Activated CD4-positive, alpha-beta T cell treated with anti-CD3 and anti-CD28 coated beads, Interleukin-2, amount 10 ng/mL, durations not matched to agents 7 days and 5 days (primary cell): ENCODE measurements at places on chromosomes 4 and X. TPM values are rescaled to one million over a fixed set of nuclear protein-coding genes. Genes with fewer than 3 reads are reported as not detected.

DNA sequence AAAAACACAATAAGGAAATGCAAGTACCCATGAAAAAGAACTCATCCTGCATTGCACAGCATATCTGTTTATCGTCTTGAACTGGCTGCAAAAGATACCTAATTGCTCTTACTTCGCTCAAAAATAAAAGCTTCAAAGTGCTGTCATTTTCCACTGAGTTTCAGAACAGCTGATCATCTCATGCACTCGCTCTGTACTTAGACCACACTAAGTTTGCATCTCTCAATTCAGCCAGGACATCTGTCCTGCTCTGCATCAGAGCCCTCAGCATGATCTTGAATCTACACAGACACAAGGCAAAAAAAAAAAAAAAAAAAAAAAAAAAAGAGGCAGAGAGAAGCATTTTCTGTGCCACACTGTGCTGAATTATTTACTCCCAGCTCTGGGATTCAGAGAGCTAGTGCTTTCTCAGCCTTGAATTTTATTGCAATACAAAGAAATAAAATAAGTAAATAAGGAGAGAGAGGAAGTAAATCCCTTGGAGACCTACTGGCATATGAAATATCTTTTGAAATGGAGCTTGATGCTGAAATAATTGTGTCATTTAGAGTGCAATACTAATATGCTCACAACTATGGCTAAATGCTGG lies 81.3 kb downstream of the PPP1R2C start:
- no peak overlapping the region for H3K4me3 ChIP-seq
- no peaks in the 10 kb centered on the region for H3K27me3 ChIP-seq
- no peak for DNase-seq
- H3K36me3 ChIP-seq = no peaks in the 10 kb centered on the region

DNA sequence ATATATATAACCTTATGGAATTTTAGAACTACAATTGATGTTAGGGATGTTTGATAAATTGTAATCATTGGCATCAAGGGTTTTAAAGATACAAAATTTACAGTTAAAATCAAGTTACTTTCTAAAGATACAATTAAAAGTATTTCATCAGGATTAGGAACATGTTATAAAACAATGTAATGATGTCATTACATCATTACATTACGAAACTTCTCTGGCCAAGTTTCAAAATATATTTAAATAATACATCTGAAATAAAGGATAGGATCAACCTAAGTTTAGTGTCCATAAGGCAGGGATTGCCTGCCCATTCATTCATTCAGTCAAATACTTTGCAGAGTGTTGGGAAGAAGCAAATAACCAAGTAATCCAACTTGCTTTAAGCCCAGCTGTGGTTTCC lies 75.1 kb downstream of the TENM3 start:
- no peak for DNase-seq
- no peak overlapping the region for H3K27ac ChIP-seq
- no peaks in the 10 kb centered on the region for H3K27me3 ChIP-seq
- no peak overlapping the region for H3K4me3 ChIP-seq
- no peaks in the 10 kb centered on the region for H3K4me1 ChIP-seq
- H3K36me3 ChIP-seq = no peaks in the 10 kb centered on the region

DNA sequence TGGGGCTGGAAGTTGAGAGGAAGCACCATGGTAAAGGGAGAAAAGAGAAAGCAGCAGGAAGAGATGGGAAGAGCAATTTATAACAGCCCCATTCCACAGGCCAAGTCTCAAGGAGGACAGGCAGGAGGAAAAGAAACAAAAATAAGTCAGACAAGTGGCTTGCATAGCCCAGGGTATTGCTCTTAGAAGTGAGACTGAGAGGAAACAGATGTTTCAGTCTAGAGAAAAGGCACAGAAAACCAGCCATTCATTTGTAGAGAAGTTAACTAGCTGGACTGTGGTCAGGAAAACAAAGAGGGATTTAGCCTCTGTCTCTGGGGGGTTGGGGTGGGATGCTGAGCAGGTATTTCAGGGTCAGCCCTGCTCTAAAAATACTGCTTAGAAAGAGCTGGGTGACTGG lies 175.0 kb upstream of the ARHGEF9 start:
- DNase-seq = no peak

DNA sequence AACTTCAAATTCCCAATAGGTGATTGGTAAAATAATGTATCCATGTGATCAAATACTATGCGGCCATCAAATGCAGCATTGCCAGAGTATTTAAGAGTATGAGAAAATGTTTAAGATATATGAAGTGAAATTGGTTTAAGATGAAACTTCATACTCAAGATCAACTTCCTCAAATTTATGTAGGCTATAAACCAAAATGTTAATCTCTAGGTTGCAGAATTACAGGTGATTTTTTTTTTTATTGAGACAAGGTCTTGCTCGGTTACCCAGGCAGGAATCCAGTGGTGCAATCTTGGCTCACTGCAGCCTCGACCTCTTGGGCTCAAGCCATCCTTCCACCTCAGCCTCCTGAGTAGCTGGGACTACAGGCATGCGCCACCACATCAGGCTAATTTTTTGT lies 25.3 kb downstream of the ACSL4 start:
- H3K4me1 ChIP-seq = peaks cover 50% of the 10 kb centered on the region
- H3K27me3 ChIP-seq = no peaks in the 10 kb centered on the region
- peak overlapping the region; percentile 55 for H3K4me3 ChIP-seq
- DNase-seq = no peak

- H3K4me3 ChIP-seq = no peak overlapping the region
- no peak for DNase-seq
- no peak overlapping the region for H3K27ac ChIP-seq
These were observed 13.8 kb upstream of the PLXNB3 start for GRCh38 chrX:153750127-153750774.

DNA sequence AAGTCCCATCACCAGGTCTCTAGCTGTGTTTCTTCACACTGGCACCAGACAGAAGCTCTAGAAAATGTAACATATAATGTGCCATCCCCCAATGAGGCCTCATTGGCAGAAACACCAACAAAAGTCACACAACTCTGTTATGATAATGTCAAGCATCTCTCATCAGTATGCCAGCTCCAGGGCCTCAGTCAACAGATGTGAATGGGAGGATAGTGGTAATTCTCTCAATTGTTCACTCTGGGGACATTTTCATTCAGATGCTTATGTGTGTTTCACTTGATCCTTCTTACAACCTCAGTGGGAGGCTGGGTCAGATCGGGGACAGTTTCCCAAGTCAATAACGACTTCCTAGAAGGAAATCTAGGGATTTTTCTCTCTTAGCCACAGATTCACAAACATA lies 57.5 kb upstream of the SCOC start:
- H3K36me3 ChIP-seq = no peaks in the 10 kb centered on the region
- H3K27me3 ChIP-seq = peaks cover 8% of the 10 kb centered on the region
- H3K4me3 ChIP-seq = no peak overlapping the region
- H3K27ac ChIP-seq = no peak overlapping the region

DNA sequence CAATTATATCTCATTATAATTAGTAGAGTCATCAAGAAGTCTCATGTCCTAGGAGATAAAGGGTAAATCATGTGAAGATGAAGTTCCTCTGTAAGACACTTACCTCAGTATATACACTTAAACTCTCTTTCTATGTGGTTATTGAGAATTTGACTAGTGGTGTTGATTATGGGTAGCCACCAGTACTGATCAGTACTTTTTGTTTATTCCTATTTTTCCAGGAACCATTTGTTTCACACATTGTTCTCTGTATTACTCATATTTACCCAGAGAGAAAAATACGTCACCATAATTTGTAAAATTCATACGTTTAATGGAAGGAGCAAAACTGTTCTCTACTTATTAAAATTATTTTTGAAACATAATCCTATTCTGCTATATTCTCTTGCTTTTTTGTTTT lies 55.8 kb upstream of the PRDM8 start:
- peaks cover 57% of the 10 kb centered on the region for H3K4me1 ChIP-seq
- H3K36me3 ChIP-seq = peaks cover 16% of the 10 kb centered on the region
- no peak for DNase-seq
- peak overlapping the region; percentile 1 for H3K27ac ChIP-seq
- H3K27me3 ChIP-seq = no peaks in the 10 kb centered on the region

- no peak overlapping the region for H3K4me3 ChIP-seq
- peaks cover 83% of the 10 kb centered on the region for H3K36me3 ChIP-seq
- H3K4me1 ChIP-seq = peaks cover 25% of the 10 kb centered on the region
- DNase-seq = no peak
- H3K27me3 ChIP-seq = no peaks in the 10 kb centered on the region
These were observed 27.4 kb downstream of the KLF3 start for GRCh38 chr4:38691251-38692008.

DNA sequence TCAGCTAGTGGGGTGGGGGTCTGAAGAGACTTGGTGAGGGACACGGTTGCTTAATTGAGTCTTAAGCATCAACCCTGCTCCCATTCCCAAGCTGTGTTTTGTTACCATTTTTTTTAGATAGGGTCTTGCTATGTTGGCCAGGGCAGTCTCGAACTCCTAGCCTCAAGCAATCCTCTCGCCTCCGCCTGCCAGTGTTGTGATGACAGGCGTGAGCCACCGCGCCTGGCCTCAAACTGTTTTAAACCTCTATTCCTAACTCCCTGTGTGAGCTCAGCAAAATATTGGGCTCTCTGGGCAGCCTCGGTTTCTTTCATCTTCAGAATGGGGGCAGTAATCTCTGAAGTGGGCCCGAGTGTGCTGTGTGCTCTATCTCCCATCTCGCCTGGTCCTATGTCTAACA lies 26.3 kb upstream of the BCORL1 start:
- no peak for DNase-seq
- peak overlapping the region; percentile 27 for H3K4me3 ChIP-seq
- H3K36me3 ChIP-seq = peaks cover 2% of the 10 kb centered on the region
- H3K27me3 ChIP-seq = peaks cover 10% of the 10 kb centered on the region

GRCh38 chr4:2395038-2395437 lies 23.4 kb downstream of the ZFYVE28 start:
- H3K27me3 ChIP-seq = peaks cover 23% of the 10 kb centered on the region
- H3K27ac ChIP-seq = no peak overlapping the region
- no peak for DNase-seq
- H3K4me3 ChIP-seq = no peak overlapping the region

- H3K27ac ChIP-seq = no peak overlapping the region
- no peak overlapping the region for H3K4me3 ChIP-seq
- no peaks in the 10 kb centered on the region for H3K36me3 ChIP-seq
- no peaks in the 10 kb centered on the region for H3K4me1 ChIP-seq
- no peak for DNase-seq
These were observed 279.0 kb upstream of the GK2 start for GRCh38 chr4:79687006-79687405.

- DNase-seq = no peak
- no peaks in the 10 kb centered on the region for H3K4me1 ChIP-seq
- H3K4me3 ChIP-seq = no peak overlapping the region
- H3K27me3 ChIP-seq = no peaks in the 10 kb centered on the region
These were observed 349.5 kb upstream of the CPXCR1 start for GRCh38 chrX:88397551-88397950.

DNA sequence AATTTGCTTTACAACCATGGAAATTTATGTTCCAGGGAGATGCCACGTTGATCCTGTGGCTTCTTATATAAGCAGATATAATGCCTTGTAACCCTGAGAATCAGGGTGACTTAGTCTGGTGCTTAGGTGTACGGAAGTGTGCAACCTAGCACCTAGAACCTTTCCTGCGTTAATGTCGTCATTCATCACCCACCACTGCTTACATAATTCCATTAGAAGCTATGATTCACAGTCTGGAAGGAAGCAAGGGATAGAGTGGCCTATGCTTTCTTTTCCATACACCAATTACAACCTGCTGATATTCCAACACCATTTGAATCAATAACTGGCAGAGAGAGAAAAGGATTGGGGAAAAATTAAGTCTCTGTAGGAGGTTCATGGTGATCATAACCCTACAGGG lies 17.3 kb upstream of the CXCL8 start:
- no peaks in the 10 kb centered on the region for H3K36me3 ChIP-seq
- H3K4me1 ChIP-seq = peaks cover 7% of the 10 kb centered on the region

GRCh38 chr4:48315728-48316630 lies 25.4 kb upstream of the SLAIN2 start:
- no peaks in the 10 kb centered on the region for H3K27me3 ChIP-seq
- peak; percentile 46 for DNase-seq
- no peaks in the 10 kb centered on the region for H3K4me1 ChIP-seq
- no peaks in the 10 kb centered on the region for H3K36me3 ChIP-seq
- H3K4me3 ChIP-seq = no peak overlapping the region

DNA sequence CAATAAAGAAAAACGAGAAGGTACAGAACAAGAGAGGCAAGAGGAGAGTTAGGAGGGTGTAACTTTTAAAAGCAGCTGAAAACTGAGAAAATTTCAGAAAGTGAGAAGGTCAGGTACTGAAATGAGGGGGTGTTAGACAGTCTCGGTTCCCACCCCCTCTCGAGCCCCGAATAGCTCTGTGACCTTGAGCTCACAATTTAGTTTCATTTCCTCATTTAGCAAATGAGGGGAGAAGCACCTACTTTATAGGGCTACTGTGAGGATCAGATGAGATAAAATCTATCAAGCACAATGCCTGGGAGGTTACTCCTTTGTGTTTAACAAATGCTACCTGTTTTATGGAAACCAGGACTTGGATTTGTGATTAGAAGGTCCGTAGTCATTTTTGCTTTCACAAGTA lies 4.9 kb downstream of the UGT8 start:
- no peak overlapping the region for H3K4me3 ChIP-seq
- no peak overlapping the region for H3K27ac ChIP-seq
- no peak for DNase-seq
- peaks cover 22% of the 10 kb centered on the region for H3K27me3 ChIP-seq

- no peak overlapping the region for H3K27ac ChIP-seq
- H3K36me3 ChIP-seq = no peaks in the 10 kb centered on the region
These were observed 30.7 kb downstream of the SRPX2 start for GRCh38 chrX:100674705-100675104.

- H3K4me1 ChIP-seq = no peaks in the 10 kb centered on the region
- no peaks in the 10 kb centered on the region for H3K27me3 ChIP-seq
- H3K27ac ChIP-seq = no peak overlapping the region
- no peaks in the 10 kb centered on the region for H3K36me3 ChIP-seq
- H3K4me3 ChIP-seq = no peak overlapping the region
These were observed 265.0 kb upstream of the FAT4 start for GRCh38 chr4:125049711-125050110.

- H3K27me3 ChIP-seq = no peaks in the 10 kb centered on the region
- no peak overlapping the region for H3K4me3 ChIP-seq
- DNase-seq = no peak
- H3K4me1 ChIP-seq = no peaks in the 10 kb centered on the region
- H3K36me3 ChIP-seq = no peaks in the 10 kb centered on the region
These were observed 23.1 kb upstream of the DHRSX start for GRCh38 chrX:2523911-2524310.

DNA sequence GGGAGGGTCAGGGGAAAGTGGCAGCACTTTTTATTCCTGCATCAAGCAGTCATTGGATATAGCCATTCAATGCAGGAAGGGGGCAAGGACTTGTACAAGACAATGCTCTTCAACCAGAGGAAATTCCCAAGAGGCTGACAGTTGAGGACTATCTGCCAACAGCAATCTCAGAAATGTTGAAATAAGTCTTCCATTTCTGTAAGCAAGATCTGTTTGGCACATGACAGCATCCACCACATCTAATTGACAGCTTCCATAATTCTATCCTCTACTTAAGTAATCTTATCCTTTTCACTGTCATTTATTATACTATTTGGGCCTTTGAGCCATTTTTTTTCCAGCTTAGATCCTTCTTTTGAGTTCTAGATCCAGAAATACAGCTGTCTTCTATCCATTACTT lies 110.7 kb downstream of the CFAP299 start:
- no peak overlapping the region for H3K4me3 ChIP-seq
- no peaks in the 10 kb centered on the region for H3K4me1 ChIP-seq
- peaks cover 23% of the 10 kb centered on the region for H3K36me3 ChIP-seq

Gene FGB
- not detected for total RNA-seq

Gene ARR3
- total RNA-seq = not detected

Gene TMPRSS11F
- total RNA-seq = not detected

Gene CNKSR2
- total RNA-seq = 10.3 TPM

Gene PAGE5
- not detected for total RNA-seq

Gene IL21
- total RNA-seq = 0.69 TPM

Gene MFAP3L
- 0.35 TPM for total RNA-seq

Gene NAA11
- not detected for total RNA-seq

Gene RAP1GDS1
- total RNA-seq = 49.9 TPM

Gene PNMA3
- 1.4 TPM for total RNA-seq

Gene DUSP21
- total RNA-seq = not detected
